ENCODE measurements at places on chromosomes 12 and 14. TPM values are rescaled to one million over a fixed set of nuclear protein-coding genes. Genes with fewer than 3 reads are reported as not detected.
A peak's percentile ranks its signal among the peaks of the same experiment; 100 is the strongest.

- no peak for DNase-seq
Measured at GRCh38 chr12:1083151-1083888, 92.3 kb downstream of the ERC1 start.

- DNase-seq = no peak
Measured at GRCh38 chr14:31566456-31566855, 5.3 kb downstream of the NUBPL start.

DNA sequence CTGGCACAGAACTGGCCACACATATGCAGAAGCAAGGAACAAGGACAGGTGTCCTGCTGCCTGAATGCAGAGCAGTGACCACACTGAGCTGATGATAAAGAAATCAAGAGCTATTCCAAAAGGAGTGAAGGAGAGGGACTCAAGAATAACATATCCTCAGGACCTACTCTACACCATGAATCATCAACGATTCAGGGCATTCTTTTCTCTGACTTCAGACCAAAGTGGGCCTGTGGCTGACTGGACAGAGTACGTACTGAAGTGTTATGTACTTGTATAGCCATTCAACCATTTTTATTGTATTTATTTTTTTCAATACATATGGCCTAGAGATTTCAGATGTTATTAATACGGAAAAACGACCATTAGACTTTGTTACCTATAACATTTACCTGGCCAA lies 177.5 kb upstream of the TMTC1 start:
- no peak for DNase-seq

DNA sequence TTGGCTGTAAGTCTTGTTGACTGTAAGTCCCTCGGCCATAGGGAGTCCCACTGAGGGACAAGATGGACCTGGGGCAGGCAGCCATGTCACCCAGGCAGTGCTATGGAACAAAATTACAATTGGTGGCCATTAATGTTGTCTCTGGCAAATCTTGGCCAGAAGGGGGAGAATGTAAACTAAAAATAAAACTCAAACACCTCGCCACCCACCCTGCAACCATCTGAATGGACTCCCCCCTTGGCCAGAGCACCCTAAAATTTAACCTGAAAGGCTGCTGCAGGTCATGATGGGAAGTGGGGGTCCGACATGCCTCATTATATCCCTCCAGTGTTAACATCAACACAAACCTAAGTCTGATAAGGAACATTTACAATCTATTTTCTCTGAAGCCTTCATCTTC lies 8.2 kb downstream of the SLC22A17 start:
- DNase-seq = no peak

DNA sequence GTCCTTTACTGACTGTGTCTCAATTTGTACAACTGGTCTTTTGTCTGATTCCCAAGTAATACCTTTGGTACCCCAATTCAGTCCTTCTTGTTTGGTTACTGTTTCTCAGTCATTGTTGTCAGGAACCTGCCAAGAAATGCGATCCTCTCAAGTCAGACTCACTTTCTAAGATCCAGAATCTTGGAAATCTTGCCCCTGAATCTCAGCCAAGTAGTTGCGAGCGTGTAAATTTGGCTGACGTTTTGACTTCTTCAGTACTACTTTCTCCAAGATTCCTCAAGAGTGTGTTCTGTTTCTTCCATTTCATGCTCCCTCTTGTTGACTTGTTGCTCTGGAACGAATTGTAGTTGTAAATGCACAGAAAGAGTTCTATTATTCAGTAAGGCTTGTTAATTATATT lies 114.0 kb downstream of the MSRB3 start:
- DNase-seq = no peak

DNA sequence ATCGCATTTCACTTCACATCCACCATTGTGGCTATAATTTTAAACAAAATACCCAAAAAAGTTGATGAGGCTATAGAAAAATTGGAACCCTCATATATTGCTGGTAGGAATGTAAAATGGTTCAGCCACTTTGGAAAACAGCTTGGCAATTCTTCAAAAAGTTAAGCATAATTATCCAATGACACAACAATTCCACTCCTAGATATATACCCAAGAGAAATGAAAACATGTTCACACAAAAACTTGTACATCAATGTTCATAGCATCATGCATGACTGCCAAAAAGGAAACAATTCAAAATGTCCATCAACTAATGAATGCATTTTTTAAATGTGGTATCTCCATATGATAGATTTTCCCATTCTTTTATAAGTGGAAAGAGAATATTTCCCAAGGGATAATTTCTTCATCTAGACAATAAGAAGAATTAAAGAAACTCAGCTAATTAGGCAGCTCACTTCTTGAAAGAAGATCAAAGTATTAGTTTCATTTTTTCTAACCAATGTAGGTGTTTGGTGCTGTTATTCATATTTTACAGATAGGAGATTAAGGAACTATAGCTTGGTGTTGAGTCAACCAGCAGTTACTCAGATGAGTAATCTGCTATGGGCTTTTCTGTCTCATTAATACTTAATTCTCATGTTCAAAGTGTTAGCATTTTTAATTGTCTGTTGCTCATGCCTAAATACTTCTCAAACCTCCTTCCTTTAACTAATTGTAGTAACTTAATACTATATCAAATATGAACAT lies 32.8 kb downstream of the YEATS4 start:
- DNase-seq = no peak

DNA sequence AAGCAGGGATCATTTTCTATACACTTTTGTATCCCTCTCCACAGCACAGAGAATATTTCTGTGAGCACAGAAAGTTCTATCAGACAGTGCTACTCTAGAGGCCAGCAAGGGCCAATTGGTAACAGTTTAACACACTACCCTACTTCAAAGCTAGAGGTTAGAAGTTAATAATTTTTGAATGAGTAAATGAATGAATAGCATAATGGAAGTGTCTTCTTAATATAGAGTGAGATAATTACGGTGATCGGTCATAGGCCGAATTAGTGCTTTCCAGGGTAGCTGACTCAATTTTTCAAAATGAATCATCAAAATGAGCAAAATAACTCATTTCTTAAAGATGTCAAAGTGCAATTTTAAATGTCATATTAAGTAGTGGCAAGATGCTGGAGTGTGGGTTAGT lies 67.0 kb upstream of the CCDC198 start:
- DNase-seq = no peak

DNA sequence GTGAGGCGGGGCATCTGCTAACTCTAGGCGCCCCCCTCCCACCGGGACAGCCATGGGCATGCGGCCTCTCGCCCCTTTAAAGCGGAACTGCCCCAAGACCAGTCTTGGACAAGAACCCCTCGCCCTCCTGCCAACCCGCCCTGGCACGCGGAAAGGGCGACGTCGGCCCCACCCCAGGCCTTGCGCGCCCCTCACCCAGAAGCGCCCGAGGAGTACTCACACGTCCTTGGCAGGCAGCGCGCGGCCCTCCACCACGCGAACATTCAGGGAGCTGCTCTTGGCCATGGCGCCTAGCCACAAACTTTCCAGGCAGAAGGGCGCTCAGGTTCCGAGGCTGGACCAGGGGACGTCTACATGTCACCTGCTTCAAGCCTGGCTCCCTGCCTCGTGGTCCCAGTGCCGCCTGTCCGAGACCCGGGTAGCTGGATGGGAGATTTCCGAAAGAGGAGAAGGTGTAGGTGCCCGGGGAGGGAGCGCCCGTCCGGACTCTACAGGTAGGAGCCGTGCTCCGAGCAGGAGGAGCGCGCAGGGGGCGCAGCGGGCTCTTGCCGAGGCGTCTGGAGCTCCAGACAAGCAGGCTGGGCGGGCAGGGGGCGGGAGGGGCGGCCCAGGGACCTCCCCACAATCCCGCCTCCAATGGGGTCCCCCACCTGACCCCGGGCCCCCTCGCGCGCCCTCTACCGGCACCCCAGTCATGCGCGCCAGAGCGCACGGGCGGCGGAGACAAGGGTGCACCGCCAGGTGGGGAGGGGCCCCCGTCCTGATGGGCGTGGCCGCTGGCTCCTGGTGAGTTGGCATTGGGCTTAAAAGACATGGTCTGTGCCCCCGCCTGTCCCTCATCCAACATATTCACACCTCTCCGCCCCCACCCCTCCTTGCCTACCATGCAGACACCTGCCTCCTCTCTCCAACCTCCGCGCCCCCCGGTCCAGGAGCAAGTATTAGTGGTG lies at the start of gene RASAL1:
RASAL1 (minus strand) TSS at position 584 of the 950 bp plus-strand sequence; CDS start at position 285, 299 bp downstream.
- DNase-seq = no peak

EP400 gene
- total RNA-seq = 35.7 TPM

STAB2 gene
- 0.55 TPM for total RNA-seq

DNA sequence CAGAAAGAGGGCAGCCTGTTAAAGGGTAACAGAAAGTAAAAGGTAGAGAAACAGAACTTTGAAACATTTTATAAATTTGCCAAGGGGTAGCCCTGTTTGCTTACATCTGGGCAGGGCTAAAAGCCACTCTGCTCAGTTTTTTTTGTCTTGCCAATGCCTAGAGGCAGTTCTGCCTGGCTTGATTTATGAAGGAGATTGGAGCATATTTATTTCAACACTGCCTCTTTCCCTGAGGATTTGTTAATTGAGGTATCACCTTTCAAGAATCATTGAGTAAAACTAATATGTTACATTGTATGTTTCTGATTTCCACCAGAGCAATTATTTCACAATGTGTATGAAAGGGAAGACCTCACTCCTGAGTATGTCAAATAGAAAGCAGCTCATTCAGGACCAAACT lies 160.8 kb downstream of the GXYLT1 start:
- DNase-seq = no peak

GRCh38 chr14:104085032-104085888 lies at the start of gene ASPG:
Gene ASPG, plus strand, starts transcription at chr14:104085700. Its CDS starts 71 bp downstream, at chr14:104085771.
- DNase-seq = peak; percentile 63

NID2 gene
- 32.6 TPM for total RNA-seq

GRCh38 chr14:61678975-61679374 lies 16.3 kb upstream of the HIF1A start:
- DNase-seq = no peak

DNA sequence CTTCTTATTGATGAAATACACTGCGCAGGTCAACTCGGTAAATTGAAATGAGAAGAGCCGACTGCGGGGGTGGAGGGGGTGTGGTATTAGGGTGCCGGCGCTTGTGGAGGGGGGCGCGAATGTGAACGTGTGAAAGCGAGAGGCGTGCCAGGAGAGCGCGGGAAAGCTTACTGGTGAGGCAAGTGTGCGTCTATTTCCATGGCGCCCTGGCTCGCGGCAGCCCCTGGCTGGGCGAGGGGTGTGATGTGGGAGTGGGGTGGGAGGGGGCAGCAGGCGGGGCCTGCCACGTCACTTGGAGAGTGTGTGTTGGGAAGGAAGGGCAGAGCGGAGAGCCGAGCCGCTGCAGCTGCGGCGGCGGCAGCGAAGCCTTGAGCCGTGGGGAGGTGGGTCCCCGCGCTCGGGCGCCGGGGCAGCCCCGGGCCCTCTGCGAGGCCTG lies 88.8 kb downstream of the GALNT8 start:
- DNase-seq = peak; percentile 68

All from sigmoid colon (tissue), 7 donors.